ENCODE measurements at places on chromosomes 11 and 22.

GRCh38 chr22:31259798-31260473 is 32.4 kb downstream of the PIK3IP1 start:
- no peak for DNase-seq

DNA sequence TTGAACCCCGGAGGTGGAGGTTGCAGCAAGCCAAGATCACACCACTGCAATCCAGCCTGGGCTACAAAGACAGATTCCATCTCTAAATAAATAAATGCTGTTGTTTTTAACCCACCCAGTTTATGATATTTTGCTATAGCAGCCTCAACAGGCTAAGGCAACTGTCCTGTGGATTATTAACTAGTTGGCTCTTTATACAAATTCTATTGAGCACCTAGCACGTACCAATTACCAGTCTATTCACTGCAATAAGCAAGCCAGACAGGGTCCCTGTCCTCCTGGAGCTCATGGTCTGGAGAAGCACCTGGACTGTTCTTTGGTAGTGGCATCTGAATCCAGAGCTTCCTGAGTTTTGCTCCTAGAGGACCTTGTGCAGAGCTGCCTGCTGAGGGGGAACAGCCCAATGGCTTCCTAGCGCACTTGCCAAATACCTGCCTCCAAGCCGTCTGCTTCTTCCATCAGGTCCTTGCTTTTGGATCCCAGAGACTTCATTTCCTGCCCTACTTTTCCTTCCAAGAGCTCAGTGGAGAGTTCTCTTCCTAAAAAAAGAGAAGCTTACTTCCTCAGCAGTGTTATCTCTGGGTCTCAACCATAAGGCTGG is 49.9 kb upstream of the MICAL2 start:
- no peak for DNase-seq

DNA sequence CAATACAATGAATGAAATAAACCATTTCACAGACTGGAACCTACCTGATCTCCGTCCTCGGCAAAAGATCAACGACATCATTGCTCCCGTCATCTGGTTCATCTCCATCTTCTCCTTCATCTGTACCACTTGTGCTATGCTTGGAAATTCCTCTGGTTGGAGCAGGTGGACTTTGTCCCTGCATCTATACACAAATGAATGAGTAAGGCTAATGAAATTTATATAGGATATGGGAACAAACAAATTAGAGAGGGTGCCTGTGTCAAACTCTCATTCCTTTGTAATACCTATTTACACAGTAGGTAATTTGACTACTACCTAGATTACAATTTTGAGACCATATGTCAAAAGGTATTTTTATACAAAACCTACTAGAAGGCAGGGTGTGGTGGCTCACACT is 59.4 kb downstream of the F2 start:
- DNase-seq = no peak

DNA sequence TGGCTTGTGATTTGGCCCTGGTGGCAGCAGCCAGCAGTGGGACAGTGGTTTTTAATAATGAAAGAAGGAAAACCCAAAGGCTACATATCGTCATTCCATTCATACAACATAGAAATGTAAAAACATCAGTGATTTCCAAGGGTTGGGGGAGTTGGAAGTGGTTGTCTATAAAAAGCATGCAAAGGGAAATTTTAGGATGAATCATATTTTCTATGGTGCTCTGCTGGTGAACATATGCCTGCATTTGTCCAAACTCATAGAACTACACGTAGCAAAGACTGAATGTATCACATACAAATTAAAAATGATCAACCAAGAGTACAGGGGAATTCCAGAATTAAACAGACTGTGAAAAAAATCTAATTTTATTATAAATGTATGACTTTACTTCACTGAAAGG is 11.1 kb downstream of the OR5B3 start:
- no peak for DNase-seq

DNA sequence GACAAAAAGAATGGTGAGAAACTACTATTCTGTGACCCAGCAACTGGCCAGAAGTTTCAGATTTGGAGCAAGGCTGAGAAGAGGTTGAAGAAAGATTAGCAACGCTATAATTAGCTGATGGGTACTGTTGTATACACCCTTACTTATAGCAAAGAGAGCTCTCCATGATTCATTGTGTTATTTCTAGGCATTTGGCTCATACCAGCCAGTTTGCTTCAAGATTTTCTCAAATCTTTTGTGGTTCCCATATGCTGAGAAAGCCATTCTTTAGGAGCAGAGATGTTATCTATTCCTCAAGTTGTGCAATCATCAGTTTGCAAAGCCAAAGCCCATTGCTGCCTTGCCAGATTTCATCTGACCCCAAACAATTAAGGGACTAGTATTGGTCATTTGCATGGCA is 179.4 kb downstream of the ETS1 start:
- DNase-seq = no peak

- DNase-seq = no peak
These were observed 1.7 kb upstream of the SCO2 start for GRCh38 chr22:50526834-50527801.

DNA sequence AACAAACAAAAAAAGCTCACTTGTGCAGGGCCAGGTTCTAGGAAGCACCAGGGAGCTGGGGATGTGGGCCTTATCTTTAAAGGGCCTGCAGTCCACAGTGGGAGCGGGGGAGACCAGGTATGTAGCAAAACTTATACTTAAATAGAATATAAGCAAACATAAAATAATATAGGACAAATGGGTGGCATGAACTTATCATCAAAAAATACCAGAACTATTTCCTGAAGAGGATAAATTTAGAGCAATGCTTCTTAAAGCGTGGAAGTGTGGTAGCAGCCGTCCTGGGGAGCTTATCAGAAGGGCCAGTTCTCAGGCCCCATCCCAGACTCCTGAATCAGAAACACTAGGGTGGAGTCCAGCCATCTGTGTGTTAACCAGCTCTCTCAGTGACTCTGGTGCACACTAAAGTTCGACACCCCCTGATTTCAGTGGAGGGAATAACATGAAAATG is 9.3 kb downstream of the VPS26B start:
- no peak for DNase-seq

- no peak for DNase-seq
These were observed 62.1 kb upstream of the ARFGAP3 start for GRCh38 chr22:42919199-42919598.

DNA sequence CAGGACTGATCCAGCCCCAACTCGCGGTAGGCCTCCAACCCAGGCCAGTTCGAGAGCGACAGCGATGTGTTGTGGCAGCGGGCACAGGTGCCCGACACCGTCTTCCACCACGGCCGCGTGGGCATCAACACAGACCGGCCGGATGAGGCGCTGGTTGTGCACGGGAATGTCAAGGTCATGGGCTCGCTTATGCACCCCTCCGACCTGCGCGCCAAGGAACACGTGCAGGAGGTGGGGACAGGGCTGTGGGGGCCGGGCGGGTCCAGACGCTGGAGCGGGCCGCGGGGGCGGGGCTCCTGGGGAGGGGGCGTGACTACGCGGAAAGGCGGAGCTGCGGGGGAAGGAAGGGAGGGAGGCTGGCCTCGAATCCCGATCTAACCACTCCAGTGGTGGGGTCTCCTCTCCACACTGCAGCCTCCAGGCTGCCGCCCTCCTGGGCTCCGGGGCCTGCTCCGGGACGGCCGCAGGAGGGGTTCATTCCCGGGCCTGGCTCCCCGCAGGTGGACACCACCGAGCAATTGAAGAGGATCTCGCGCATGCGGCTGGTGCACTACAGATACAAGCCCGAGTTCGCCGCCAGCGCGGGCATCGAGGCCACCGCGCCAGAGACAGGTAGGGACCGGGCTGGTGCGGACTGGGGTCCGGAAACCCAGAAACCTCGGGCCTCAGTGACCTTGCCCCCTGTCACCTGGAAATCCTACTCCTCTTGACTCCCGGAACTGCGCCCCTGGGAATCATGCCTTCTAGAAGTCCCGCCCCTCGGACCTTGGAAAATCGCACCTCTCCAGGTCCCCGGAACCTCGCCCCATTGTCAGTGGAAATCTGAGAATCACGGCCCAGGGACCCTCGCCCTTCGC is 14.9 kb downstream of the TMEM258 start:
- DNase-seq = no peak

DNA sequence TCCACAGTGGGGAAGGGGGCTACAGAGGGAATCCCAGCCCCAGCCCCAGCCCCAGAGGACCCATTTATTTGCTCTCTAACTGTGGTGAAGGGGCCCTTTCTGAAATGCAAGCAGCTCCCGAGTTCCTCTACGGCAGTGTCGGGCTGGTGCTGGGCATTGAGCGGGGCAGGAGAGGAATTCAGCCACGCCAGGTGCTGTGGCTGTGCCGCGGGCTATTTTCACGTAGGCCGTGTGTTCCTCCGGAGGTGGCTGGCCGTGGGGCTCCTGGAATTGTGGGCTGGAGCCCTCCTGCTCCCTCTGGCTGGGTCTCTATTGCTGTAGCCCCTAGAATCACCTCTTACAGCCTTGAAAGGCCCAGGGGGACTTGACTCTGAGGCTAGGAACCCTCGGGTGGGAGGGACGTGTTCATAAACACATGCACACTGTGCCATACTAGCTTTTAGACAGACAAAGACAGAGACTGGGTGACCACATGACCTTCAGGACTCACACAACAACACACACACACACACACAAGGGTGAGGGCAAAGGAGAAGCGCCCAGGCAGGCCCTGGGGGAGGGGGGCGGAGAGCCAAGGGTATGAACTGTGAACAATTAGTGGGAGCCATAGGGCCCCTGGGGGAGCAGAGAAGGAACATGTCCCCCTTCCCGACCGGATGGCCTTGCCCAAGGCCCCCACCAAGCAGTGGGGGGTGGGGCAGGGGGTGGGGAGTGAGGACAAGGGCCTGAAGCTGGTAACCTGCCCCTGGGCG is 48.4 kb upstream of the SYT7 start:
- DNase-seq = no peak

- no peak for DNase-seq
These were observed 42.4 kb downstream of the BARX2 start for GRCh38 chr11:129418039-129418438.

- no peak for DNase-seq
These were observed 19.1 kb downstream of the ARHGAP42 start for GRCh38 chr11:100706179-100706578.

DNA sequence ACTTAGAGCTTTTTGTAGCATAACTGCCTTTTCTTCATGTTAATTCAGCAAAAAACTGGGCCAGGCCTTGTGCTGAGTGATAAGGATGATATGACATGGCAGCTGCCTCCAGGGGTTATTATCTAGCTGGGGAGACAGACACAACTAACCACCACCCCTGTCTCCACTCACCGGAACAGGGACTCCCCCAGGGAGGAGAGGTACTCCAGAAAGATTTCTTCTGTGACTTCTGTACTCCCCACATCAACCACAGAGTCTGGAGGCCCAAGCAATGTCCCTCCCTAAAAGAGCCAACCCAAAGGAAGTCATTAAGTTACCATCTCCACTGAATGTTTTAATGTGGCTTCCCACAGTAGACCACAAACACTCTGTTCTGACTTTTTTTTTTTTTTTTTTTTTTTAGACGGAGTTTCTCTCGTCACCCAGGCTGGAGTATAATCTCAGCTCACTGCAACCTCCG is 14.3 kb upstream of the PMM1 start:
- DNase-seq = no peak

DNA sequence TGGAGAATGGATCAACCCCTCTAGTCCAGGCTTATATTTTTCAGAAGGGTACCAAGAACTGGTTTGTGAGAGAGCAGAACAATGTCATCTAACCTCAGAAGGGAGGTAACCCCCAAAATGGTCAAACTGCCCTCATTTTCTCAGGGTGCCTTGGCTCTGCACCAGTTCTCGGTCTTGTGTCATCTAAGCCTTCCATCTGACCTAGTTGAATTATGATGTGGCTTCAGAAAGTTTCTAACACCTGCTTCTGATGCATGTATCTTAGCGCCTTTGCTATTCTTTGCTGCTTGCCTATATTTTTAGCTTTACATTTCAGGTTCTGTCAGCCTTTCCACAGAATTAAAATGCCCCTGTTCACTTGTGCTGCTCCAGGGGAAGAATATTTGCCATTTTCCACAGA is 91.7 kb upstream of the E2F8 start:
- DNase-seq = no peak

GRCh38 chr22:29108137-29108536 is 35.3 kb downstream of the KREMEN1 start:
- DNase-seq = no peak

GRCh38 chr11:116925050-116925449 is 87.6 kb upstream of the APOA1 start:
- DNase-seq = no peak

- DNase-seq = no peak
These were observed 32.5 kb upstream of the SLC35C1 start for GRCh38 chr11:45772449-45772774.

DNA sequence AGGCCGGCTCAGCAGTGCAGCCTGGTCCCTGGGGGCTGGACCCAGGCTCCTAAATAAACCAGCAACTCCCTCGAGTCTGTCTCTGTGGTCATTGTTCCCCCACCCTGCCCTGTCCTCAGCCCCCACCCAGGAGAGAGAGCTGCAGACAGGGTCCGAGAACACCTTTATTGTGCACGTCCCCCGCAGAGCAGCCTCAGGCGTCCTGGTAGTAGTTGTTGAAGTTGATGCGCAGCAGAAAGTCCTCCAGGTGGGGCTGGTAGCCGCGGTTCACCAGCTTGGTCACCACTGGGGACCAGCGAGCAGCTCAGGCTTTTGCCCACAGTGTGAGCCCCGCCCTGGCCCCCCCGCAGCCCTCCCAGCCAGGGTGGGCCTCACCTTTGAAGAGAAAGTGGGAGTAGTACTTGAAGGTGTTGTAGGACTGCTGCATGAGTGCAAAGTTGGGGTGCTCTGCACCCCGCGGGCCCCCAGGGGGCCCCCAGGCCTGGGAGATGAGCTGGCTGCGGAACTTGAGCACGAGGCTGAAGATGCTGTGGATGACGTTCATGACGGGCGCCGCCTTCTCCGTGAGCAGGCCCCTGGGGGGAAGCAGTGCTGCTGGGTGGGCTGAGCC is 16.8 kb downstream of the SELENOO start:
- DNase-seq = no peak

GRCh38 chr11:75194147-75194546 is 43.2 kb downstream of the SLCO2B1 start:
- DNase-seq = no peak
